Activated CD4-positive, CD25-positive, alpha-beta regulatory T cell treated with anti-CD3 and anti-CD28 coated beads, Interleukin-2, amount 50 U/mL, for 24 hours (primary cell): ENCODE measurements at places on chromosomes 13 and 19.

GRCh38 chr19:14333101-14333871 is 48.0 kb upstream of the ADGRE5 start:
- peak; percentile 37 for ATAC-seq

DNA sequence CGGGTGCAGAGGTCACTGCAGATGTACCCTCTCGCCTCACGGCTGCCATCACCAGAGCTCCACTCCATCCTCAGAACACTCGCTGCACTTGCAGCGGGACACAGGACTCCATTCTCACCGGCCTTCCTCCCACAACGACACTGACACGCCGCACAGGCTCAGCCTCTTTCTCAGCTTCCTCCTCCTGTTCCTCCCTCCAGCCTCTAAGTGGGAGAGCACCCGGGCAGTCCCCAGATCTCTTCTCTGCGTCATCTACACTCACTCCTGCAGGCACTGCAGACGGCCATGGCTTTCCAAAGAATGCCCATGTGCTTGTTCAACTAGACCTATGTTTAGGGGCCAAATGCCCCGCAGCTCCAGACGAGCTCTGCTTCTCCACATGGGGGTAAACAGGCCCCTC is 14.3 kb upstream of the FKRP start:
- no peak for ATAC-seq

DNA sequence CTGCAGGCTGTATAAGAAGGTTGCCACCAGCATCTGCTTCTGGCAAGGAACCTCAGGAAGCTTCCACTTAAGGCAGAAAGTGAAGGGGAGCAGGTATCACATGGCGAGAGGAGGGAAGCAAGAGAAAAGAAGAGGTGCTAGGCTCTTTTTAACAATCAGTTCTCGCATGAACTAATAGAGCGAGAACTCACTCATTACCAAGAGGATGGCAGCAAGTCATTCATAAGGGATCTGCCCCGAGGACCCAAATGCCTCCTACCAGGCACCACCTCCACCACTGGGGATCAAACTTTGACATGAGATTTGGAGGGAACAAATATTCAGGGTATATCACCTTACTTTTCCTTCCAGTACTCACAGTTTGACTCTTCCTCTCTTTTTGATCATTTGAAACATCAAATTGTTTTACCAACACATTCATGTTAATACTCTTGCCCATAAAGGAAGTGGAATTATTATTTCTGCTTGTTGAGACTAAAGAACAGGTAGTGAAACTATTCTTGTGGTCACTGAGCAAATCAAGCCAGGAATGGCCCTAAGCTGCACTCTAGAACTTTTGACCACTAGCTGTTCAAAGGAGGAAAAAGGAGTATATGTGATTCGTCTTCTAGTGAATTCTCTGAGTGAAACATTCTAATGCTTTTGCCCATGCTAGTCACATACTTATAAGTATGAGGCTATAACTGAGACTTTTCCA is 45.0 kb downstream of the LACC1 start:
- ATAC-seq = no peak

- no peak for ATAC-seq
These were observed 261.7 kb downstream of the MTUS2 start for GRCh38 chr13:29081697-29082440.

DNA sequence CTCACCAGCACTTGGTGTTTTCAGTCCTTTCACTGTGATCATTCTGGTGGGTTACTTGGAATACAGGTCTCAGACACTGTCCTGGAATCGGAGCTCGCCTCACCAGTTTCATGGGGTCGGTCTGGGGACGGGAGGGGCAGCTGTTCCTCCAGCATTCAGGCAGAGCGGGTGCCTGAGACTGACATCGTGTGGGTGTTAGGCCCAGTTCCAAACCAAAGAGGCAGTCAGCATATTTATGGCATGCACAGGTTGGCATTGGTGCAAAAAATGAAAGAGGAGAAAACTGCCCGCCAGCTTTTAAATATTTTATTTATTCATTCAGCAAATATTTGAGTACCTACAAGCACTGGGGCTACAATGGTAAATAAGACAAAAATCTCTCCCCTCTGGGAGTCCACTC is 20.1 kb downstream of the PLEKHF1 start:
- no peak for ATAC-seq

GRCh38 chr19:17681505-17682125 is 6.5 kb downstream of the UNC13A start:
- ATAC-seq = no peak

DNA sequence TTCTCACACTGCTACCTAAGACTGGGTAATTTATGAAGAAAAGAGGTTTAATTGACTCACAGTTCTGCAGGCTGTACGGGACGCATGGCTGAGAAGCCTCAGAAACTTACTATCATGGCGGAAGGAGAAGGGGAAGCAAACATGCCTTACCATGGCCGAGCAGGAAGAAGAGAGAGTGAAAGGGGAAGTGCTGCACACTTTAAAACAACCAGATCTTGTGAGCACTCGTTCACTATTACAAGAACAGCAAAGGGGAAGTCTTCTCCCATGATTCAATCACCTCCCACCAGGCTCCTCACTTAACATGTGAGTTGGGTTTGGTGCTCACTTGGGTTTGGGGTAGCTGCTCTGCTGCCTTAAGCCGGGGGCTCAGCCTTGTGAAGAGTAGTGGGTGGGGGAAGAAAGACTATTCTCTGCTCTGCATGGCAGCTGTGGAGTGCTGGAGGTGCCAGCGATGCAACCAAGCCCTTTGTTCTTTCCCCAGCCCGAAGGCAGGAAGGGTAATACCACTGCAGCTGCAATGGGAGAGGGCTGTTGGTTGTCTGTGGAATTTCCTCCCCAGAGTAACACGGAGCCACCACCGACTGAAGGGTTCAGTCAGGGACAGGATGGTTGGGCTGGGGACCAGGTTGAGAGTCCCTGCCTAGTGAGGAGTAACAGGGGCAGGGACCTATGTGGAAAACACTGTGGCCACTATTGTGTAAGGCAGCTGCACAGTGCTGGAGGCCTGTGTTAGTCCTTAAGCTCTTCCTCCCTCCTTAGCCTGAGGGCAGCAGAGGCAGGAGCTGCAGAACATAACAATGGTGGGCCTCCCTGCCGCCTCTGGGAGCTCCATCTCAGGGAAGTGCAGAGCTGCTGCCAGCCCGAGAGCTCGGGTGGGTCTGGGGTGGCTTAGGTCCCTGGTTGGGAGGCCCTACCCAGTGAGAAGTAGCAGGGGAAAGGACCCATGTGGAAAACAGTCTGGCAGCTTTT is 1262.5 kb downstream of the EFNB2 start:
- no peak for ATAC-seq

- no peak for ATAC-seq
These were observed 40.2 kb downstream of the NLRP5 start for GRCh38 chr19:56026769-56027168.

DNA sequence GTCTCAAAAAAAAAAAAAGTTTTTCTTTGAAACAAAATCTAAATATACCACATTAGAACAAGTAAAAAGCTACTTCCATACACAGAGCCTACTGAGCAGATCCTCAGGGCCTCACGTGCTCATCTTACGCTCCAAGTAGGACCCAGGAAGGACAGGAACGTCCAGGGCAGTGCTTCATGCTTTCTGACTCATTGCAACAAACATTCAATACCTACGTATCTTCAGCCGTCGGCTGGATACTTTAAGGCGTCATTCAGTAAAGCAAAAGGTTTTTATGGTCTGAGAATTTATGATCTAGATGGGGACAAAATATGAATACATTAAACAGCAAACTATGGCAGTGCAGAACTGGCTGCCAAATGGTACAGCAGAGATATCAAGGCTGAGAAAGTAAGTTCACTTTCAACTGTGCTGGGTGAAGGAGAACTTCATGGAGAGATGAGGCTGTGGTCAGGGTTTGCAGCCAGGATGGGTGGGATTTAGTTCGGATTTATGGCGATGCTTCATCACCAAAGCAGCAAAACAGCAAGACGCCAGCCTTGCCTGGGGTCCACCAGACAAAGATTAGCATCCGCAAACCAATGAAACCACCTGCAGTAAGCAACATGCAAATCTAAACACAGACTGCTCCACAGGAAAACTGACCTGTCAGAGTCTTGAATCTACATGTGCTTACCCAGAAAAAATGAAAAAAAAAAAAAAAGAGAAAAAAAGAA is 20.5 kb downstream of the CARS2 start:
- ATAC-seq = no peak

DNA sequence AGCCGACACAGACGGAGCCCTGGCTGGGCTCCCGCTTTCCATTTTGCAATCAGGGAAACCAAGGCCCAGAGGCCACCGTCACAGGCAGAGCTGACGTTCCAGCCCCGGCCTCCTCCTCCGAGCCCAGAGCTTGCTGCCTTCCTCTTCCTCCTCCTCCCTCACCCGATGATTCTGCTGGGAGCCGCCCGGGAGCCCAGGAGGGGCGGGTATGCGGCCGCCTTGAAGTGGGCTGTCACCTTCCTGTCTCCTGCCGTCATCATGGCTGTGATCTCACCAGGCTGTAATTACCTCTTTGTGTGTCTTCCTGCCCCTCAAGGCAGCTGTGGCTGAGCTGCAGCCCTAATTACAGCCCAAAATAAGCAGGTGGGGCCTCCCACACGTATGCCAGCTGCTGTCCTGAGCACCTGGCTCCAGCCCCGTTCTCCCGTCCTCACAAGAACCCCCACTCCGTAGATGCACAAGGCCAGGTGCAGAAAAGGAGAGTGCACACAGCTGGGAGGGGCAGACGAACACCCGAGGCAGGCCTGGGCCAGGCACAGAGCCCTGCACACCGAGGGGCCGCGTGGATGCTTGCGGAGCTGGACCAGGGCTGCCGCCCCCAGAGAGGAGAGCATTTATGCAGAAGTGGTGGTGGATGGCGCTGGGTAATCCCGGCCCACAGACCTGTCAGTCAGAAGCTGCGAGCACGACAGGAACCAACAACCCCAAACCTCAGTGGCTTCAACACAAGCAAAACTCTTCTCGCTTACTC is 4.0 kb downstream of the TPGS1 start:
- peak; percentile 42 for ATAC-seq

DNA sequence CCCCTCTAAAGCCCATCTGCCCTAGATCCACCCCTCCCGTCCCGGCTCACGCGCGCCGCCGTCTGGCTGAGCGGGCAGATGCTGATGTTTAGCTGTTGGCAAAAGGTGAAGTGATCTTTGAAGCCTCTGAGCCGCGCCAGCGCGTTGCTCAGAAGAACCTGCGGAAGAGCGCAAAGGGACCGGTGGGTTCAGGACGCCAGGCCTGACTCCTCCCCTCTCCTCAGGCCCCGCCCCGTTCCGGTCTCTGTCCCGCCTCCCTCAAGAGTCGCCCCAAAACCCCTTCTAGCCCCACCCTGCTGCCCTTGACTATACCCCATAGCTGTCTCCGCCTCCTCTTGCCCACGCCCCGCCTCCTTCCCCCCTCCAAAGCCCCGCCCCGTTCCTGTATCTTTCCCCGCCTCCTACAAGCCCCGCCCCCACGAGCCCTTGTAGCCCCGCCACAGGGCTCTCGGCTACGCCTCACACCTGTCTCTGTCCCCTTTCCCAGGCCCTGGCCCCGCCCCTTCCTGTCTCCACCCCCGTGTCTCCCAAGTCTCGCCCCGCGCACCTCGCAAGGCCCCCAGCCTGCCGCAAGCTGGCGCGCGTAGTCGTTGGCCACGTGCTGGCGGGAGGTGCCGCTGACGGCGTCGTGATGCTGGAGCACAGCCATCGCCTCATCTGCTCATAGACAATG is 9.5 kb downstream of the MAN2B1 start:
- ATAC-seq = no peak

GRCh38 chr13:46103037-46103436 is 1.8 kb downstream of the CPB2 start:
- ATAC-seq = no peak

GRCh38 chr19:35777086-35777841 is 1.9 kb downstream of the ARHGAP33 start:
- ATAC-seq = no peak

GRCh38 chr19:38383184-38383583 is 4.7 kb downstream of the GGN start:
- no peak for ATAC-seq

DNA sequence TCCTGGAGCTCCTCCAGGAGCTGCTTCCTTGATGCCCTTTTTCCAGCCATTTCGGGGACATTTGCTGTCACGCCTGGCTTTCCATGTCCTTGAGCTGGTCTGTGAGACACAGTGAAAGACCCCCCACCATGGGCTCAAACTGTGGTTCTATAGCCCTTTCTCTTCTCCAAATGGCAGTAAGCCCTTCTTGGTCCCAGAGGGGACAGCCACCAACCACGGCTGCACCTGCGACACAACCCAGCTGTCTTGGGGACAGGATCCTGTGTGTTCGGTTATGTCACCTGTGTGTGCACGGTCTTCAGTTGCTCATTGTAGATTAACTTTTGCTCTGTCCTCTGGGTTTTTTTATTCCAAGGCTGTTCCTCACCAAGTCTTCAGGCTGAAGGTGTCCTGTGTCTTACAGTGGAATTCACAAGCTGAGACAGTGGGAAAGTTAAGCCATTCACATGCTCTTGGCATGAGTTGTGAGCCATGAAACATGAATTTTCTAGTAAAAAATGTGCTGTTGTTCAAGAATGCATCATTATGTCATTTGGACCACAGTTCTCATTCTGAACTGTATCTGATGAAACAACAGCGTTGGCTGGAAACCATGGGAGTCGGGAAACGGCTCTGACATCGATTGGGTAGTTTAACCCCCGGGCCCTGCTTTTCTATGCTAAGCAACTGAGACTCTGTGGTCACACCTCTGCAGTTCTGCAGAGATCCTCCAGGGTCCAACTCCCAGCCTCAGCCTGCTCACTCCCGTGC is 129.5 kb upstream of the MCF2L start:
- ATAC-seq = no peak

- ATAC-seq = no peak
These were observed 749.4 kb downstream of the UQCRFS1 start for GRCh38 chr19:28463493-28464053.

DNA sequence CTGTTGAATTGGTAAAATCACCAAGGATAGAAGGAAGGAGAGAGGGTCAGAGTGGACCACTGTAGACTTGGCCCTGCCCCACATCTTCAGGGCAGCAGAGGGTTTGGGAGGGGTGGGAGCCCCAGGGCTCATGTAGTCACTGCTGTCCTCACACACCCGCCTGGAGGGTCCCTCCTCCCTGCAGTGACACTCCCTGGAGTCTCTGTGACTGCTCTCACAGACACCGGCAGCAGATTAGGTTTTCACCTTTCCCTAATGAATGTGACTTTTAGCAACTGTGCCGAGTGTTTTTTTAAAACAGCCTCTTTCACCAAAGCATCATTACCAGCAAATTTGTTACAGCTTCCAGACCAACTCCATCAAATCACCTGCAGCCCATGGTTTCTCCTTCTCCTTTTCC is 45.7 kb upstream of the CCNE1 start:
- no peak for ATAC-seq

DNA sequence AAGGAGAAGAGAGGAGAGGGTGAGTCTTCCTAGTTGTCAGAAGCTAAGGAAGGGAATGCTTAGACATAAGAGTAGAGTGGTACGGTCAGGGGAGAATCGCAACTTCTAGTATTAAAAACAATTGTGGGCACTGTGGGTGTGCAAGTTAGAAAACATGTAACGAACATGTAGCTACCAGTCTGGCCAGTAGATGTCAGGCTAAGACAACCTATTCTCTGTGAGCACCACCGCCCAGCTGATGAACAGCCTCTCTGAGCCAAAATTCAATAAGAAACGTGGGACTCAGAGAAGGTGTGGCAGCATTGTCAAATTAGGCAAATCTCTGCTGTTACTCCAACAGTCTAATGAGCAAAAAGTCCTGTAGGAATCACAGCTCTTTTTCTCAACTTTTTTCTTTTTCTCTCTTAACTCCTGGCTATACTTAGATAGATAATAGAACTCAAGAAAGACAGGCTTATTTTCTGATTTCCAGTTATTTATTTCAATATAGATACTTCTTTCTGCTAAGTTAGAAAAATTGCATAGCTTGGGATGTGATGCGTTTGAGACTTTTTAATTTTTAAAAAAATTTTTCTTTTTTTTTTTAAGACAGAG is 186.2 kb downstream of the USP12 start:
- ATAC-seq = peak; percentile 81

- ATAC-seq = no peak
These were observed 42.0 kb upstream of the SLC15A1 start for GRCh38 chr13:98794498-98794897.
